ENCODE measurements at places on chromosomes 16 and 17.

DNA sequence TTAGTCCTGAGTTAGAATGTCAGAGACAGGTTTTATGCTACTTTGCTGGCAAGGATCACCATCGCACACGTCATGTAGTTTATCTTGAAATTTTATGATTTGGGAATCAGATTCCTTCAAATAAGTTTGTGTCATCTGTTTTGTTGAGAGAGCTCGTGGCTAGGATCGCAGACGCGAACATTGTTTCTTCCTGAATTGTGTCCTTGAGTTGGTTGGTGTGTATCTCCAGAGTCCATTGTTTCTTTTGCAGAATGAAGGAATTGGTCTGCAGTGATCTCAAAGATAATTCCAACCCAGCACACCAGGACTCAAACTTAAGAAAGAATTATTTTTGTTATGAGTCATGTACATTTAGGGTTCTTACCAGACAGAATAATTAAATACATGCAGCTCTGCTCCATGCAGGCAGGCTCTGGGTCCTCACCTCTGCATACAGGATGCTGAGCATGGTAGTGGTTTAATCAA is 51.6 kb downstream of the PRKCA start:
- no peak for DNase-seq

DNA sequence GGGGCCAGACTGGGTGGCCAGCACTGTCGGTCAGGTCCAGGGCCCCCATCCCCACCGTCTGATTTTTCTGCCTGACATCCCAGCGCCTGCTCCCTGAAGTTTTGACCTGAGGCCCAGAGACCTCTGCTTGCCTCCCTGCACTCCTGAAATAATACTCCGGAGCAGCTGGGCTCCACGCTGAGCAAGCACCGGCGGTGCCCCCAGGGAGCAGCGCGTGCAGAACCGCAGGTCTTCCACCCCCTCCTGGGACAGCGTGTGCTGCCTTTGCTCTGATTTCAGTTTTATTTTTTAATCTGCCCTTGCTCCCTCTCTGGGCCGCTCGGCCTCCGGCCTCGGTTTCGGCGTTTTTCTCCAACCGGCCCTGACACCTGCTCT is 132.4 kb upstream of the GSE1 start:
- no peak for DNase-seq

GRCh38 chr16:82658796-82659195 is 32.0 kb downstream of the CDH13 start:
- DNase-seq, result no peak

DNA sequence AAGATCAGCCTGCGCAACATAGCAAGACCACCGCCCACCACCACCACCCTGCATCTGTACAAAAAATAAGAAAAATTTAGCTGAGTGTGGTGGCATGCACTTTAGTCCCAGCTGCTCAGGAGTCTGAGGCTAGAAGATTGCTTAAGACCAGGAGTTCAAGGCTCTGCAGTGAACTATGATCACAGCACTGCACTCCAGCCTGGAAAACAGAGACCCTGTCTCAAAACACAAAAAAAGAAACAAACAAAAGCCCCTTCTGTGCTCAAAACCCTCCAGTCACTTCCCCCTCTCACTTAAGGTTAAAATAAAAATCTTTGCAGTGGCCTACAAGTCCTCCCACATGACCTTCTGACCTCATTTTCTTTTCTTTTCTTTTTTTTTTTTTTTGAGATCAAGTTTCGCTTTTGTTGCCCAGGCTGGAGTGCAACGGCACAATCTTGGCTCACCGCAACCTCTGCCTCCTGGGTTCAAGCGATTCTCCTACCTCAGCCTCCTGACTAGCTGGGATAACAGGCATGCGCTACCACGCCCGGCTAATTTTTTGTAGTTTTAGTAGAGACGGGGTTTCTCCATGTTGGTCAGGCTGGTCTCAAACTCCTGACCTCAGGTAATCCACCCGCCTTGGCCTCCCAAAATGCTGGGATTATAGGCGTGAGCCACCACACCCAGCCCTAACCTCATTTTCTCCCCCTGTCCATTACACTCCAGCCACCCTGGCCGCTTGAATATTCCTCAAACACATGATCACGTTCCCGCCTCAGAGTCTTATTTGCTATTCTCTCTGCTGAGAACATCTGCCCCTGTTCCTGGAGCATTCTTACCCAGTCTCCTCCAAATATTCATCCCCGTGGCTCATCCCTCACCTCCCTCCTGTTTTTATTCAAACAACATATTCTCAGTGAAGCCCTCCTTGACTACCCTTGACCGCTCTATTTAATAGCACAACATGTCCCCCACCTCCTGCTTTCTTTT is 126.6 kb upstream of the MED13 start:
- no peak for DNase-seq

DNA sequence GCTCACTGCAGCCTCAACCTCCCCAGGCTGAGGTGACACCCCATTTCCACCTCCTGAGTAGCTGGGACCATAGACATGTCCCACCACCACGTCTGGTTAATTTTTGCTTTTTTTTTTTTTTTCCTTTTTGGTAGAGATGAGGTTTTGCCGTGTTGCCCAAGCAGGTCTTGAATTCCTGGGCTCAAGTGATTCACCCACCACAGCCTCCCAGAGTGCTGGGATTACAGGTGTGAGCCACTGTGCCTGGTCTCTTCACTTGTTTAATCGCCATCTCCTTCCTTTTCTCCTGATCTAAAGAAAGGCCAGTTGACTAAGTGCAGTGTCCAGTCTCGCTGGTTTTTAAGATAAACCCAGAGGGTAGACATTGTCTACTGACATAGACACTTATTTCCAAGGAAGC is 152.0 kb downstream of the C16orf95 start:
- DNase-seq, result no peak

DNA sequence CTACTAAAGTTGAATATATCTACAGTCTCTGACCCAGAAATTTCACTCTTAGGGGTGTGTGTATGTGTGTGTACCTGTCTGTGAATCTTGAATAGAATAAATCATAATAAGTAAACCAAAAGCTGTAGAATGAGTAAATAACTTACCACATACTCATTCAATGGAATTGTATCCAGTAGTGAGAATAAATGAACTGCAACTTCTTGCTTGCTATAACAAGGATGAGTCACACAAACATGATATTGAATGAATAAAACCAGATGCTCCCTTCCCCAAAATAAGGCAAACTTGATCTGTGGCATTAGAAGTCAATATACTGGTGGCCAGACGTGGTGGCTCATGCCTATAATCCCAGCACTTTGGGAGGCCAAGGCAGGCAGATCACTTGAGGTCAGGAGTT is 259.8 kb upstream of the MON1B start:
- DNase-seq, result no peak

- no peak for DNase-seq
Measured at GRCh38 chr17:29136998-29137730, 43.0 kb downstream of the MYO18A start.

DNA sequence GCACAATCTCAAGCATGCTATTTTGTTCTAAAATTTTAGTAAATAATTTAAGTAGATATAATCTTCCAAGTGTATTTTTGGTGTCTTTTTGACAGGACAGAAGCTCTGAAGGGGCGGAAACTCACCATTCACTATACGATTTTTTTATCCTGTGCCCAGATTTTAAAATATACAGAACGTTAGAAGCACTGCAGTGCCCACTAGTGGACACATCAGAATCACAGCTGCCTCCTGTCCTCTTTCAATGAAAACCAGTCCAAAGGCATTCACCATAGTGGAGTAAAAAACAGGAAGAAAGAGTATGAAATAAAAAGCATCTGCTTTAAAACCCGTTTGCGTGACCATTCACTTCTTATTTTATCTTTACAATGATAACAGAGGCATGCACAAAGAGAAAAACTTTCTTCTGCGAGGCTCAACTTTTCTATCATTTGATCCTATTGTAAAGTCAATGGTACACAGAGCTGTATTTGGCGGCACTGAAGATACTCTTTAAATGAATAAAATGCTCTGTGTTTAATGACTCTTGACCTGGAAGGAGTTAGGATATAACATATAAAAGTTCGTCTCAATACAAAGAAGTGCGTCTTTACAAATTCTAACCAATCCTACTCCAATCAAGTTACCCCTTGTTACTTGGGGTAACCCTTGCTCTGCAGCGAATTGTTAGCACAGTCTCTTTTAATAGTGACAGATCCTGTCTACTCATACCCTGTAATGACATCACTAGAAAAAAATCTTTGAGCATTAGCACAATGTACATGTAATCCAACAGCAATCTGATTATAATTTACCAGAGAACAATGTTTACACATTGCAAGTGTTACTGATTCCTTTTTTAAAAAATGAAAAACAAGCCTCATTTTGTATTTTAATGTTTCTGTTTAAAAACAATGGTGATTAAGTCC is 339.8 kb upstream of the PSMD7 start:
- no peak for DNase-seq

GRCh38 chr16:7140899-7141298 is 191.7 kb upstream of the RBFOX1 start:
- no peak for DNase-seq

DNA sequence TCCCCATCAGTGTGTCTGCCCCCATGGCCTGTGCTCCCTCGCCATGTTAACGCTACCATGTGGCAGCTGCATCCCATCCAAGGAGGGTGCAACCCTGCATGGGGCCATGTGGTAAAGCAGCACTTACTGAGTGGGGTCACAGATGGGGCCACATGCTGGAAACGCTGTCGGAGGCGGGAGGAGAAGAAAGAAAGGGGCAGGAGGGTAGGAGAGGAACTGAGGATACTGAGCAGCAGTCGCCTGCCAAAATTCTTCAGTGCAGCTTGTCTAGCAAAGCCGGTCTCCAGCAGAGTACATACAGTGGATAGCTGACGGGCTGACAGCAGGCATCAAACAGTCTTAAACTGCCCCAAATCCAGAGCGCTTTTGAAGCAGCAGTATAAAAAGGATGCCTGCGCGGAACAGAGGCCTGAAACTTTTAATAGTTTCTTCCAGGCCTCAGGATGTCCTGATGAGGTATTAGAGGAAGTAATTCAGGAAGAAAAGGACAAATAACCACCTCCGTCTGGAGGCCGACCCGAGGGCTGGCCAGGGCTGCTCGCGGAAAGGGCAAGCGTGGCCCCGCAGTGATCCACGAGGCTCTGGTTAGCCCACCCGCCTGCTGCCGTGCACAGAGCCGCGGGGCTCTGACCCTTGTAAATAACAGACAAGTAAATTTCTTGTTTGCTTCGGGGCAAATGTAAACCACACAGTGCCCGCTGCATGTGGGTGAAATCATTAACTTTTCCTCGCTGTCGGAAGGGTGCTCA is 149.0 kb downstream of the CCDC182 start:
- DNase-seq, result no peak

GRCh38 chr16:68762996-68763756 is 26.1 kb downstream of the CDH1 start:
- no peak for DNase-seq

DNA sequence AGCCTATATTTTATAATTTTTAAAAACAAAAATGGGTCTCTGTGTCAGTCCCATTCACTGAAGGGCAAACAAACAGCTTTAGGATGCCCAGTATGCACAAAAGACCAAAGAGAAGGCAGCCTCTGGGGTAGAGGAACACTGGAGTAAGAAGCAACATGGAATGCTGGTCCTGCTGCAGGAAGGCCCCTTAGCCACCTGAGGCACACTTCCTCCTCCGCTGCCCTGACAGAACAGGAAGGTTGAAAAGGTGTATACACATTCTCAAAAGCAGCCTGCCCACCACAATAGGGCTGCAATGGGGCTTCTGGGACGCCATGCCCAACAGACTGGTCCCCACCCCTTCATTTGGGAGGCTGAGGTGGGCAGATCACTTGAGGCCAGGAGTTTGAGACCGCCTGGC is 19.5 kb downstream of the TOM1L2 start:
- no peak for DNase-seq

GRCh38 chr17:43732958-43733357 is 25.6 kb downstream of the SOST start:
- DNase-seq, result no peak

GRCh38 chr17:4572131-4572530 is 11.8 kb upstream of the GGT6 start:
- no peak for DNase-seq

DNA sequence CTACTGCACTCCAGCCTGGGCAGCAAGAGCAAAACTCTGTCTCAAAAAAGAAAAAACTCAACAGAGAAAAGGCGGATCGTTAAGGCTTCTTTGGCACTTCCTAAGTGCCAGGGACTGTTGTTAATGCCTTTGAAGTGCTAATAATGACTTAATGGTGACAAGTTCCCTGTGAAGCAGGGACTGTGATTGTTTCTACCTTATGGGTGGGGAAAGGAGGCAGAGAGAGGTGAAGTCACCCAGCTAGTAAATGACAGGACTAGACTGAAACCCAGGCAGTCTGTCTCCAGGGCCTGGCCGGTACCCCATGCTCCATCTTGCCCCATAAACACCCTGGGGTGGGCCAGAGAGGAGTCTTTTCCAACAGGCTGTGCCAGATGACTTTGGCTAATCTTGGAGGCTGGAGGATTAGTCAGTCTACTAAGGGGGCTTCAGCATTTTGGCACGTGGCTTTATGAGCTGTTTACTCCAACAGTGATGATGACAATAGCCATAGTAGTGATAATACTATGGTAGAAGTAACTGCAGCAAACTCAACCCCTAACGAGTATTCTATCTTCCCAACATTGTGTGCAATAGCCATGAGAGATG is 26.9 kb downstream of the ABCC1 start:
- no peak for DNase-seq

GRCh38 chr17:8148560-8148959 is 3.6 kb downstream of the PER1 start:
- no peak for DNase-seq

DNA sequence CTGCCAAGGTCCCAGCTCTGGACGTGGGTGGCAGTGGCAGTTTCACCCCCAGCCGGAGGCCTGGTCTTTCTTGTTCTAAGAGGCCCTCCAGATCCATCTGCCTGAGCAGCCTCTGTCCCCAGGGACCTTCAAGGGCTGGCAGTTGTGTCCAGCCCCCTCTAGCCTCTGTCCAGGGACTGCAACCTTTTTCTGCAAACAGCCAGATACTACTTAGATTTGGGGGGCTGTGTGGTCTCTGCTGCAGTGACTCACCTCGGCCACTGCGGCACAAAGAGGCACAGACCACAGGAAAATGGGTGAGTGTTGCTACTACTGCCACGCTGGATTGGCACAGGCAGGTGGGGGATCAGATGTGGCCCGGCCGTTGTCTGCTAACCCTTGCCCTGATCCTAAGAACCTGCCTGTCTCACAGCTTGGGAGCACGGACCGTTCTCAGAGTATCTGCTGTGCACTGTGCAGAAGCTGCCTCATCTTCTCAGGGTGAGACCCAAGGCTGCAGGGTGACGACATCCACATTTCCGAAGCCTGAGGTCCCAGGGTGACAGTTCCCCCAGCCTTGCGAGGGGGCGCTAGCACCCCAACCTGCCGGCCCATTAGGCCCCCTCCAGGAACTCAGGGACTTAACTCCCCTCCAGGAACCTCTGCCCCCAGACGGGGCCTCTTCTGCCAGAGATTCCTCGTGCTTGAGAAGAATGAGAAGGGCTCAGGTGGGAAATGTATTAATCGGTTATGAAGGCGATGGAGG is 27.6 kb downstream of the MXRA7 start:
- no peak for DNase-seq

- no peak for DNase-seq
Measured at GRCh38 chr16:29814592-29814991, 1.4 kb upstream of the PAGR1 start.

DNA sequence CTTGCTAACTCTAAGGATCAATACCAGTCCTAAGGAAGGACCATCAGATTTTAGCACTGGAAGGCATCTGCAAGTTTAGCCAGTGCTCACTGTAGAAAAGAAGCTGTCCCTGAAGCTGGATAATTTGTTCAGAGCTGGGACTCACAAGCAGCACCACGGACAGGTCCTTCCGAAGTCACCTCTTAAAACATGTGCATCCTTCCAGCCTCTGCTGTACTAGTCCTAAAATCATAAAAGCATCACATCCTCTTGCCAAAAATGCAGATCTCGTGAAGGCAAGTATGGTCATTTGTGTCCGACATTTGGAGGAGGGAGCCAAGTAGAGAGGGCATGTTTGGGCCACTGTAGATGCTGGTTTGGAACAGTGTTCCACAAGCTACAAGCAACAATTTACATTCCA is 506.9 kb downstream of the RBFOX1 start:
- no peak for DNase-seq
